ENCODE measurements at places on chromosomes 13 and 19.

GRCh38 chr19:44308011-44308410 lies 3.2 kb upstream of the ZNF235 start:
- DNase-seq: peak; percentile 45

- peak; percentile 8 for DNase-seq
Measured at GRCh38 chr19:46925548-46925950, 64.8 kb downstream of the ARHGAP35 start.

- peak; percentile 27 for DNase-seq
Measured at GRCh38 chr13:20090349-20090748, 70.5 kb downstream of the GJA3 start.

GRCh38 chr13:24265453-24265852 lies 43.9 kb upstream of the C1QTNF9 start:
- DNase-seq: no peak

DNA sequence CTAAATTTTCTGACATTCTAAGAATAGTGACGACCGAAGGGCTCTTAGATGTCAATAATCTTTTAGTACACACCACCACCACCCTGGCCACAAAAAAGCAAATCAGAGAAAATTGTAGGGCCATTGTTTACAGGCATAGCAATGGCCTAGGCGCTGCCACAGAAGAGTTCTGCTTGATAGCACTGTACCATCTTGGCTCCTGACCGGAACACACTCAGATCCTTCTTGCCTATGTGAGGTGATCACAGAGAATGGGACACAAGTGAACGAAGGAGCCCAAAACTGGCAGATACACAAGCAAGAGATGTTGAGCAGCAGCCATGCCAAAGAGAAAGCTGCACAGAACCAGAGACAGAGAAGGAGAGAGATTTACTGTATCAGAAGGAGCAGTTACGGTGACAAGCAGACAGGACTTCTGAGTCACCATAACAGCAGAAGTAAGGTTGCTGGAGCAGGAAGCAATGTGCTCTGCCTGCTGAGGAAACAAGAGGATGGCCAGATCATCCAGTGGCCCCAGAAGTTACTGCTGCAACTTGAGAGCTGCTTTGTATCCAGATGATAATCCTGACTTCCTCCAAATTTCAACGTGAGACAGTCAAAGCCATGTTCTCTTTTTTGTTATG lies 105.2 kb downstream of the SLITRK6 start:
- DNase-seq: peak; percentile 66

GRCh38 chr19:16888629-16889365 lies at the start of gene F2RL3:
TSS of gene F2RL3 (plus strand) at chr19:16888999. CDS start at chr19:16889190, 191 bp downstream.
- no peak for DNase-seq

GRCh38 chr13:81394640-81395039 lies 1053.7 kb upstream of the SPRY2 start:
- DNase-seq: no peak

DNA sequence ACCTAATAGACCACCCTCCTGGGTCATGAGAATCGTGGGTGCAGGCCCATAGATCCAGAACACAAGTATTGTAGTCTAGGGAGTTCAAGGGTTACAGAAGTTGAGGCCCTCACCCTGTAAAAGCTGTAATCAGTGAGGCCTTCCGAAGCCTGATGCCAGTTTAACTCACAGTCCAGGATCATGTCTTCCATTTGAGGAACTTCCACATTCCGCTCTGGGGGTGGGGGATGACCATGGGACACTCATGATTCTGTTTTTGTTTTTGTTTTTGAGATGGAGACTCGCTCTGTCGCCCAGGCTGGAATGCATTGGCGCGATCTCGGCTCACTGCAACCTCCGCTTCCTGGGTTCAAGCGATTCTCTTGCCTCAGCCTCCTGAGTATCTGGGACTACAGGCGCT lies 1.7 kb upstream of the RASIP1 start:
- DNase-seq: no peak

GRCh38 chr13:76307142-76307541 lies 579.1 kb downstream of the KCTD12 start:
- DNase-seq: no peak

All from RKO (cell line).